CD4-positive, alpha-beta T cell treated with Interleukin-4 for 4 hours (primary cell): ENCODE measurements at places on chromosomes 1 and 21.

GRCh38 chr1:219575563-219575962, 37.3 kb downstream of the ZC3H11B start:
- no peak for DNase-seq

GRCh38 chr1:40530735-40531380, 579 bp upstream of the ZNF684 start:
- no peak for DNase-seq

DNA sequence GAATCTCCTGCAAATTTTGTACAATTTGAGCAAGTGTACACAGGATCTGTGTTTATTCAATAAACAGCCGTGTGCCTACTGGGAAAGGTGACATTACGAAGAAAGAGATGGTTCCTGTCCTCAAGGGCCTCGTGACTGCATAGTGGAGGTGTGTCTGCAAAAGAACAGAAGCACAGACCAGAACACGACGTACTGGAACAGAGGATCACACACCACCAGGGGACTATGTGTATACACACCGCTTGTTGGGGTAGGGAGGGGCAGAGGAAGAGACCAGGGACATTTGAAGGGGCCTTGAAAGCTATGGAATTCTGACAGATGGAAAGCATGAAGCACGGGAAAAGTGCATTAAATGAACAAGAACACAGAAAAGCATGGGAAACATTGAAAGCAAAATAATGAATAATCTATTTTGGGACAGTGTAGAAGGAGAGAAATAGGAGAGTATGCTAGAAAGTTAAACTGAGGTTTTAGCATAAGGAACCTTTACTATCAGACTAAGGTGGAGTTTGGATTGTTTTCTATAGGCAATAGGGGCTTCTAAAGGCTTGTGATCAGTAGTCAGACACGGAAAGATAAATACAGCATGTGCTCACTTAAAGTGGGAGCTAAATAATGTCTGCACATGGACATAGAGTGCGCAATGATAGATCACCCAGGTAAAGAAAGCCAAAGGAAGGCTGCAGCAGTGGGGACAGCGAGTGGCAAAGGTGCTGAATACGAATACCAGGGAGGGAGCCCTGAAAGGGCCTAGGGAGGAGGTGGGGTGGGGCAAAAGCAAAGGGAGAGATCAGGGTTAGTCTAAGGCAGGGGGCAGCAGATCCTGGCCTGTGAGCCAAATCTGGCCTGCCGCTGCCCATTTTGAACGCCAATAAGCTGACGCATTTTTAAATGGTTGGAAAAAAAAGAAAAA, 11.0 kb downstream of the JAK1 start:
- no peak for DNase-seq

GRCh38 chr1:225974454-225974853, 24.7 kb downstream of the SDE2 start:
- no peak for DNase-seq

DNA sequence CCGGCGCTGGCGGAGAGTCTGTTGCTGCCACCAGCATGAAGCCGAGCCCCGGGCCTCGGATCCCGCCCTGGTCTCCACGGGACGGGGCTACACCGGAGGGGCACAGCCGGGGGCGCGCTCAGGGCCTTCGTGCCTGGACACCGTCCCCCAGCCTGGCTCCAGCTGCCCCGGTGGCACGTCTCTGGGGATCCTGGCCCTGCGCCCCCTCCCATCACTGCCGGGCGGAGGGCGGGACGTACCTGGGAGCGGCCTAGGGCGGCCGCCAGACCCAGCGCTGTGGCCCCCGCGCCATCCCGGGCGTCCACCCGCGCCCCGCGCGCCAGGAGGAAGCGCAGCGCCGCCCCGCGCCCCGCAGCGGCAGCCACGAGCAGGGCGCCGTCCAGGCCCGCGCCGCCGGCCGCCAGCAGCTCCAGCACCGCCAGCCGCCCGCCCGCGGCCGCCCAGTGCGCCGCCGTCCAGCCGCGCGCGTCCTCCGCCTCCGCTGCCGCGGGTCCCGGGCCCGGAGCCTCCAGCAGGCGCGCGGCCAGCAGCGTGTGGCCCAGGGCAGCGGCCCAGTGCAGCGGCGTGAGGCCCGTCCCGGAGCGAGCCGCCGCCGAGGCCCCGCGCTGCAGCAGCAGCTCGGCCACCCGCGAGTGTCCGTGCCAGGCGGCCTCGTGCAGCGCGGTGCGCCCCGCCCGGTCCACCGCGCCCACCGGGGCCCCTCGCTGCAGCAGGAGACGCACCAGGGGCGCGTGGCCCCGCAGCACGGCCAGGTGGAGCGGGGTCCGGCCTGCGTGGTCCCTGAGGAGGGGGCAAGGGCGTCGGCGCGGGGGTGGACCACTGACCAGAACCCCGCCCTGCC, 1.0 kb downstream of the ANKRD65 start:
- DNase-seq, result no peak

DNA sequence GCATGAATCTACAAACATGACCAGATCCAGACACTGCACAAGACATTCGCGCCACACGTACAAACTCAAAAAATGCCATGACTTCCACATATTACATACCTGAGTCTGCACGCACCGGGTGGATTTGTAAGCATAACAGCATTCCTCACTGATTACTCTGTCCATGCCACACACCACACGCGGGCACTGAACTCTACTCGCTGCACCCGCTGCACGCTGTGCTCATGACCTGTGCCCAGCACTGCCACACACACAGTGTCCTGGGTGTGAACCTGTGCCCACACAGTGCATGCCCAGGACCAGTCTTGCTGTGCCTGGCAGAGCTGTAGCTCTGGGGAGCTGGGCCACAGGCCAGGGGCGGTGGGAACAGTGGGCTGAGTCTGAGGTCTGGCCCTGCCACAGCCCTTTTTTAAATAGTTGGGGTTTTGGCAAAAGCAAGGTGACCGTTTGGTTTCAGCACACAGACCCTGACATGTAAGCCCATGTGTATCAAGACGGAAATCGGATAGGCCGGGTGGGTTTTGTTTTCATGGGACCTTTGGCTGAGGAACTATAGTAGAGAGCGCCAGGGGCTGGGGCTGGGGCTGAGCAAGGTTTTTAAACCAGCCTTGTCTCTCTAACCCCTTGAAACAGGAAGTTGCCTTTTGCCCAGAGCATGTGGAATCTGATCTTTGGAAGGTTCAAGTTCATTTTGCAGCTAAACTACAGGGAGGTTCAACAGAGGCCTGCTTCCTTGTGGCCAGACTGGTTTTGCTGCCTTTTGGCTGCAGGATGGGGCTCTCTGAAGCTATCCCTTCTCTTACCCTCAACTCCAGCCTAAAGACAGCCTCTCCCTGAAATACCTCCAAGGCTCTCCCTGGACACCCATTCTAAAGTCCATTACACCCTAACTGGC, 12.3 kb upstream of the GOLT1A start:
- no peak for DNase-seq

- no peak for DNase-seq
Observed at GRCh38 chr1:43951021-43951985, 4.6 kb downstream of the IPO13 start.

DNA sequence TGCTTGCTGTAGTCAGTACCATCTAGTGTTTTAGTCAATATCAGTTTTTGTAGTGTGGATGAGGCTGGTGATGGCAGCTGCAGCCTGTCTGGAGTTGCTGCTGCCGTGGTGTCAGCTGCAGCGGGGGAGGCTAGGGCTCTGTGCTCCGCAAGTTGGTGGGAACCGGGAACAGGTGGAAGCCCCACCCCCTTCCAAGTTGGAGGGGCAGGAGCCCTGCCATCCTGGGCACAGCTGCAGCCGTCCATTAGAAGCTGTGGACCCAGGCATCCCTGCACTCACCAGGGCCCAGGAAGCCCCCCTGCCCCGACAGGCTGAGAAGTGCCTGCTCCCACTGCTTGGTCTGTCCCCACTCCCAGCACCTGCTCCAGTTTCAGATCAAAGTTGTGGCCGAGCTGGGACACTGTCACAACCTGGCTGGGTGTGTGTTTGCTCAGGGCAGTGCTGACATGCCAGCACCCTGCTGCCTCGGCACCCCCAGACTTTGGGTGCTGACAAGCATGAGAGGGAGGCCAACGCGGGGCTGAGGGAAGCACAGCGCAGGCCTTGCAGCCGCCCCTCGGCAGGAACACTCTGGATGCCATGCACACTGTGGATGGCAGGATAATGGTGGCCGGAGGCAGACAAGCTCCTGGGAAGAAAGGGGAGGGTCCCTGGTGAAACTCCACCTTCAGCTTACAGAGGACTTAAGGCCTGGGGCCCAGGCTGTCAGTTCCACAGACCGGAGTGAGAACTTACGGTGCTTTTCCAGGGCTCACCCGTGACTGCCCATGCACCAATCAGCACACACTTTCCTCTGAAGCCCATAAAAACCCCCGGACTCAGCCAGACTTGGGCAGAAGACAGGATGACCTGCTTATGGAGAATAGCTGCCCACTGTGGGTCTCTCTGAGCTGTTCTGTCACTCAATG, 86.9 kb downstream of the ADARB1 start:
- DNase-seq, result no peak

- DNase-seq, result no peak
Observed at GRCh38 chr1:236492378-236492777, 31.4 kb upstream of the LGALS8 start.

DNA sequence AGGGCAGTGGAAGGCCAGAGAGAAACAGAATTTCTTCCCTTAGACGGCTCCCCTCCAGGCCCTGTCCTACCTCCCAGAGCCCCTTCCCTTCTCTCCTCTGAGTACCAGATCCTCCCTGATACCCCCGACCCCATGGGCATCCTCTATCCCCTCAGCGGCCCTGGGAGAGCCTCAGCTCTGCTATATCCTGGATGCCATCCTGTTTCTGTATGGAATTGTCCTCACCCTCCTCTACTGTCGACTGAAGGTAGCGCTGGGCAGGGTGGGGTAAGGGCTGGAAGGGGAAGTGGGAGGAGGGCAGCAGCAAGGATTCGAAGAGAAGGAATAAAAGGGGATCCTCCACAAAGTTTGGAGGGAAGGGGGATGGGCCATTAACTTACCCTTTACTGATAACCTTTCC, 2.7 kb downstream of the FCER1G start:
- DNase-seq, result no peak

- no peak for DNase-seq
Observed at GRCh38 chr21:43355266-43355924, 71.5 kb downstream of the SIK1 start.

DNA sequence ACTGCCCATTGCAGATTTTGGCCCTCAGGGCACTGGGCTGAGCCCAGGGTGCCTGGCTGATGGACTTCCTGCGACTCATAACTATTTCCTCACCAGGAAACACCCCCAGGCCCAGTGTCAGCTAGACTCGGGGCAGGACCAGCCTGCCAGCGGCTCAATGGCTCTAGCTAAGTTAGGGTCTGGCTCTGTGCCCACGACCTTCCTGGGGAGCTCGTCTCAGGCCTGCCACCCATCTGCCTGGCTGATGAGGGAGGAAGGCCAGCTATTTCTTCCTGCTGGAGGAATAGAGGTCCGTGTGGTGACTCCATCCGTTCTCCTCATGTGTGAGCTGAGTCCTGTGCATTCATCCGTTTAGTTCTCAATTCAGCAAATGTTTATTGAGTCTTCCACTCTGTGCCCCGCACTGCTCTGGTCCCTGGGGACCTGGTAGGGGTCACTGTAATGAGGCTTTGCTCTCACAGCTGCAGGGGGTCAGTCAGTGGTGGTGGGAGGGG, 44.5 kb downstream of the KIRREL1 start:
- no peak for DNase-seq

- no peak for DNase-seq
Observed at GRCh38 chr1:198907423-198907746, 268.5 kb downstream of the PTPRC start.

- DNase-seq, result no peak
Observed at GRCh38 chr1:9680828-9681227, 29.3 kb downstream of the PIK3CD start.

GRCh38 chr1:98502937-98503336, 158.6 kb upstream of the SNX7 start:
- DNase-seq, result no peak

- DNase-seq, result no peak
Observed at GRCh38 chr1:55700359-55701130, 485.4 kb upstream of the USP24 start.

DNA sequence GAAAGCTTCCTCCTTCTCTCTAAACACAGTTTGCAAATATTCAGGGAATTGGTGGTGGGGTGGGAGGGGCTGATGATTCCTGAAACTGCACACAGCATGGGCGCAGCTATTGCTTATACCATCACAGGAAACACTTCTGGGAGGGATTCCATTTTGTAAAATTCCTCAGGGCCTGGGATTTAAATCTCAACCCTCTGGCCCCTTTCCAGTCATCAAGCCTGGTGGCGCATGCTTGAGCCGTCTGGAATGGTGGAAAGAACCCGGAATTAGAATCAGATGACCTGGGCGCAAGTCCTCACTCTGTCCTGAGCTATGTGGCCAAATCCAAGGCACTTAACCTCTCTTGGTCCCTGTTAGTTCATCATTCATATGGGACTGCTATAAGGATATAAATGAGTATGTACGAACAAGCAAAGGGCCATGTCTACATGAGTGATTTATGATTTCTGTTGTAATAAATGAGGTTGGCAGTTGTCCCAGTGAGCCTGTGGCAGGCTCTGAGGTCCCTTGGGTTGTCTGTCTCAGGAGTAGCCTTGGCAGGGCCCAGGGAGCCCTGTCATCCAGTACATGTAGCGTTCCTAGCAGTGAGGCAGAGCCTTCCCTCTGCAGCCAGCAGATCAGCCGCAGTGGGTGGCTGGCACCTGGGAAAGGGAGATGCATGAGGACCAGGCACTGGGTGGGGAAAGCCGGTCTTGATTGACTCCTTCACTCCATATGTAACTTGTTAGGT, 72.0 kb downstream of the MAN1C1 start:
- no peak for DNase-seq

DNA sequence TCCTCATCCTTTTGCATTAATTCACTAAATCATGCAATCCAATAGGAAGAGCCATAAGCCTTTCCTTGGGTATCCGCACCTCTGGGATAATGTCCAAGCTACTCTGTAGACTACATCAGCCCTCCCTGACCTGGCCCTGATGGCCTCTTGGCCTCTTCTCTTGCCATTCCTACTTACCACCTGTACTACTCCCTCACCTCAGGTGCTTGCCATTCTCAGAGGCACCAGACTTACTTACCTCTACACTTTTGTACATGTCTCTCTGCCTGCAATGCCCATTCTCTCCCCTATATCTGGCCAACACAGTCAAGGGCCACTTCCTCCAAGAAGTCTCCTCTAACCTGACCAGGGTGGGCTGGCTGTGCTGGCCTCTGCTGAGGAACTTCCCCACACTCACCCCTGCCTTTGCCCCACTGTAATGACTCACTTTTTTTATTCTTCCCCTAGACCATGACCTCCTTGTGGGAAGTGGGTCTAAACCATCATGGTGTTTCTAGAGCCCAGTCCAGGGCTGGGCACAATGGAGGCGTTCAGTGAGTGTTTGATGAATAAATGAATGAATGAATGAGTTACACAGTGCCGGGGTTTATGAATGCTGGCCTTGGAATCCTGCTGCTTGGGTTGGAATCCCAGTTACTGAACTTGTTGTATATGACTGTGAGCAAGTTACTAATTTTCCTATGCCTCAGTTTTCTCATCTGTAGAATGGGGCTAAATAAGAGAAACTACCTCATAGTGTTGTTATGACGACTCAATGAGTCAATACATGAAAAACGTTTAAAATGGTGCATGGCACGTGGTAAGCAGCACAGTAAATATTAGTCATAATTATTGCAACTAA, 179.8 kb downstream of the FOXD2 start:
- no peak for DNase-seq

GRCh38 chr1:53655931-53656746, 82.8 kb downstream of the GLIS1 start:
- DNase-seq, result no peak
